ENCODE measurements at places on chromosomes 2 and 18.
A peak's percentile ranks its signal among the peaks of the same experiment; 100 is the strongest.

- DNase-seq: no peak
Observed at GRCh38 chr18:54995421-54996143, 36.3 kb upstream of the CCDC68 start.

DNA sequence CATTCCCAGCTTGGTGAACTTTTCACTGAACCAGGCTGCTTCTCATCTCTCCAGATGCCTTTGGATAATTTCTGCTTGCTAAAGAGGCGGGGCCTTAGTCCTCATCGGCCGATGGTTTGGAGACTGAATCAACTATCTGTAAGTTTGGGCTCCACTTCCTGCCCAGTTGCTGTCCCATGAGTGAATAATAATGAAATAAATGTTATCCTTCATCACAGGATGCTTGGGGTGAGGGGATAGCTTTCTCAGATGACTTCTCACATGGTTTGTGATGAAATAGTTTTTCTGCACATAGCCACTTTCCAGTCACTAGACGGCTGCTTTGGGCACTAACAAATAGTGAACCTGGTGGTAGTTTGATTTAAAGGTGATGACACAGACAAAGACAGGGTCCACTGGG is 376.6 kb upstream of the TRIB2 start:
- DNase-seq: no peak

- DNase-seq: no peak
Observed at GRCh38 chr2:174997110-174997509, 8.1 kb downstream of the CHN1 start.

GRCh38 chr18:76354348-76354747 is 140.7 kb downstream of the ZNF516 start:
- DNase-seq: no peak

DNA sequence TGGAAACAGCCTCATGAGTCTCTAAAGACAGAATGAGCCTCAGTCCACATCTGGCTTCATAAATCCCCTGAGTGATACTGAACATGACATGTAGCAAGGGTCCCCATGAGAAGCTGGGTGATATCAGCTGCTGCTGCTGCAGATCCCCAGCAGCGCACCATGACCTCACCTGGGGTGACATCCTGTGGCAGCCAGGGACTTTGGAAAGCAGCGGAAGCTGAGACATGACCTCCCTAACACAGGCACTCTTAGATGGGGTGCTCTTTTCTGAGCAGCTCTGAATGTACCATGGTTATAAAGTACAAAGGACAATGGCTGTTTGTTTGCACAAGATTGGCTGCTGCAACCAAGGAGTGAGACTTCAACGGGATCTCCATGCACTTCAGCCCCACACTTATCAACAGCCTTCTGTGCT is 74.7 kb upstream of the TMEM200C start:
- no peak for DNase-seq

- DNase-seq: no peak
Observed at GRCh38 chr2:137206069-137206468, 440.7 kb downstream of the THSD7B start.

GRCh38 chr18:42064109-42064508 is 109.1 kb downstream of the PIK3C3 start:
- no peak for DNase-seq

DNA sequence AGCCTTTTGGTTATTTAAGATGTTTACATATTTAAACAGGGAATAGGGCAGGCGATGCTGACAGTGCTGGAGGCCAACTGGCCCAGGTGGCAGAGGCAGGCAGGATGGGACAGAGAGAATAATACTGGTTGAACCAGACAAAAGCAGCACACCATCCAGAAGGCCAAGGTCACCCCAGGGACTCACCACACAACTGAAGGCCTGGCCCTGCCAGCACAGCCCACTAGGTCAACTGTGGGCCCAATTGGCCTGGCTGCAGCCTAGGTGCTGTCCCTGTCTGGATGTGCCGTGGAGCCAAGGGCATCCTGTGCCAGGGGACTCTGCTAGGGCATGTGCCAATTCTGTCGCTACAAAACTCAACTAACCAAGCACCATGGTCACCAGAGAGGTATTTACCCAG is 69.2 kb downstream of the RNF152 start:
- DNase-seq: no peak

DNA sequence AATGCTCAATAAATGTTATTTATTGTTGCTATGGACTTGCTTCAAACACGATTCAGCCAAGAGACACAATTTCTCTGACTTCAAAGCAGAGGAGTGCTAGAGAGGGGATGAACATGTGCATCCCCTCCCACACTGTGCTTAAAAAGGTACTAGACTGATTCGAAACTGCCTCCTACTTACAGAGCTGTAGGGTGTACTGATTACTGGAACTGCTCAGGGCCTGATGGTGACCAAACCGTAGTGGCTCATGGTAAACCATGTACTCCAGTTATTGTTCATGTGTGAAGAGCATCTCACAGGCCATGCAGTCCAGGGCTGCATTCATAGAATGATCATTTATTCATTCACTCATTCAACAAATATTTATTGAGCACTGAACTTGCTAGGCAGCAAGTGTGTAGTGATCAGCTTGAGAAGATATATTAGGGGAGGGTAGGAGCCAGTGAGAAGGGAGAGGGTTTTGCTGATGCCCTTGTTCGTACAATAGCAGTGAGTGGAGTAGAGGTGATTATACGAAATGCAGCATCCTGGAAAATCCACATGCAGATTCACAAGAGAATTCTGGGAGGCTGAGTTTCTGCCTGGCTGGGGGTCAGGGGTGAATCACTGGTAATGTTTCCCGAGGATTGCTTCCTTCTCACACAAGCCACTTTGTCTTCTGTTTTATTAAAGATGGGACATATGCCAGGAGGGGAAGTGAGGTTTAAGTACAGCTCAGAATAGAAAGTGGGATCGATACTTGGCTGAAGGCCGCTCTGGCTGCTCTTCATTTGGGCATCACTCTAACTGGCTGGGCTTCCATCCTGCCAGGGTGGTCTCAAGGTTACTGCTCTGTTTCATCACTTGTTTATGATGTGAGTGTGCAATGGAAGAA is 245.4 kb downstream of the RAD51AP2 start:
- DNase-seq: no peak

- no peak for DNase-seq
Observed at GRCh38 chr18:8890957-8891464, 185.7 kb downstream of the MTCL1 start.

DNA sequence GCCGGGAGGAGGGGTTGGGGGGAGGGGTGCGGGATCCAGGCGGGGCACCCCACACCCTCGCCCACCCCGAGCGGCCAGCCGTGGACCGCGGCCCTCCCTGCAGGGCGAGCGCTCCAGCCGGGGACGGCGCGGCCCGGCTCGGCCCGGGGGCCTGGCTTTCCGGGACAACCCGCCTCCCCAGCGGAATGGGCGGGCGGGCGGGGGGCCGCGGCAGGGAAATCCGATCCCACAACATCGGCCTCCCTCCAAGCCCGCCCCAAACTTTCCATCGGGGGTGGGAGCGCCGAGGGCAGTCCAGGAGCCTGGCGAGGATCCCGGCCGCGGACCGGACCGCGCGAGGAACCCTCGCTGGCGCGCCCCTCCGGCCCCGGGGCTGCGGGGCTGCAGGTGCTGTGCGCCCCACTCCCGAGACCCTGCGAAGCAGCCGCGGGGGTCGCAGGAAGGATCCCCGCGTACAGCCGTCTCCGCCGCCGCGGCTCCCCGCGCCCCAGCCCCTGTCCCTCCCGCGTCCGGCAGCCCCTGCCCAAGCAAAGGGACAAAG is 529 bp downstream of the SEMA4C start:
- DNase-seq: peak; percentile 67

DNA sequence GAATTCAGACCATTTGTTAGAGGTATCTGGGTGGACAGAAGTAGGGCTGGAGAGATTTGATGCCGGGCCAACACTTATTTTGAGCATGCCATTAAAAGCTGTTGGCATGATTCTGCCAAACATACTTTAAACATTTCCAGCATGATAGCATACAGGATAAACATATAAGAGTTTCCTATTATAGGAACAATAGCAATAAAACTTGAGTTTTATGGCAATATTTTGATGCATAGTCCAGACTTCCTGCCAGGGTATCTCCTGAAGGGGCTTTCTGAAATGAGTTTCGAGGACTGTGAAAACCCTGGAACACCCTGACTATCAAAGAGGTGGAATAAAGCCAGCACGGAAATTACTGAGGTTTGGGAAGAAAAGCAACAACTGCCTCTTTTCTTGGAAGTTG is 1398.0 kb upstream of the NXPH2 start:
- DNase-seq: no peak

- DNase-seq: no peak
Observed at GRCh38 chr2:150127995-150128394, 359.5 kb downstream of the RND3 start.

GRCh38 chr2:45083175-45083574 is 73.9 kb upstream of the SIX2 start:
- DNase-seq: no peak

GRCh38 chr2:12915787-12916186 is 199.1 kb downstream of the TRIB2 start:
- DNase-seq: no peak

DNA sequence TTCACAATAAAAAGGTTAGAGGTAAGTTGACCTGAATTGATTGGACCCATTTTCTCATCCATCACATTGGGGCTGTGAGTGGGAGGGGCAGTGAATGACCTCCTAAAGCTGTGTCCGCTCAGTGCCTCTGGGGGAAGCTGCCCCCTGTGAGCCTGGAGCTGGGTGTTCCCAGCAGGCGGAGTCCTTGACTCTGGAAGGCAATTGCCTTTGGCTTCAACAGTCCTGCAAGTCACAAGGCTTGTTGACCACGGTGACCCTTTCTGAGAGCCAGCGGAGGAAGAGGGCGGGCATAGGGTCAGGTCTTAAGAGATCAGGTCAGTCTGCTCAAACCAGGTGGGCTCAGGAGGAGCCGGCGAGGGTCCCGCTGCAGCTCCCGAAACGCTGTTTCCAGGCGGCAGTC is 1.1 kb upstream of the CIDEA start:
- DNase-seq: no peak

- DNase-seq: no peak
Observed at GRCh38 chr2:177256026-177256425, 8.5 kb downstream of the NFE2L2 start.

Measured in colonic mucosa (tissue), 4 donors.